Fibroblast of skin of right quadriceps (primary cell): ENCODE measurements at places on chromosomes 4 and X.
A peak's percentile ranks its signal among the peaks of the same experiment; 100 is the strongest.

GRCh38 chr4:95445251-95445650 lies 103.5 kb downstream of the UNC5C start:
- DNase-seq: no peak

DNA sequence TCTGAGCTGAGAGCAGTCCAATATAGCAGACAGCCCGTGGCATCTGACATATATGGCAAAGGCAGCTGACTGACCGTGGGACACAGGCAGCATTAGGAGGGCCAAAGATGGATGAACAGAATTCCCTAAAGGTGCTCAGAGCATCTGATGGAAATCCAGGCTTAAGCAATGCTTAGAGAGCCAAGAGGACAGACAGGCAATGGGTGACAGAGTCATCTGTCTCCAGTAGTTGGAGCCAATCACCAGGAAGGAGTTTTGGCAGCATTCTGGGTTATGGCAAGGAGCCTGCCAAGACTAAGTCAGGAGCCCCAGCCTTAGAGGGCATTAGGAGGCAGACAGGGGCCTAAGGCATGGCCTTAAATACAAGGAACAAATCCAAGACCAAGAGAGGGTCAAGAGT lies 153.3 kb upstream of the USP9X start:
- DNase-seq: no peak

GRCh38 chr4:154164931-154165839 lies 326.4 kb downstream of the DCHS2 start:
- peak; percentile 99 for DNase-seq

DNA sequence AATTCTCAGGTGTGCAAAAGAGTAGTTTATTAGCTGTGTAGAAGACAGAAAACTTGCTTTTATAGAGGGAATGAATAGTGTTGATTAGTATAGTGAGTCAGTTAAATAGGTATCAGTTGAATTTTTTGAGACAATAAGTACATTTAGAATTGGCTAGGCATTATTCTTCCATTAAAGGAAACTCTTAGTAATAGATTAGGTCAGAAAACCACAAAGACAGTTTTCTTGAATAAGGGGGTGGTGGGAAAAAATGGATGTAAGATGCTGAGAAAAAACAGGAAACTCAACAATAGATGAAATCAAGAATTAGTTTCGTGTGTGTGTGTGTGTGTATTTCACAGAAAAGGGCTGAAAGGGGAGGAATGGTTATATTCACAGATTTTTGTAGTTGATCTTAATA lies 16.8 kb downstream of the CD38 start:
- no peak for DNase-seq

- no peak for DNase-seq
Measured at GRCh38 chr4:107658400-107659336, 61.4 kb downstream of the PAPSS1 start.

DNA sequence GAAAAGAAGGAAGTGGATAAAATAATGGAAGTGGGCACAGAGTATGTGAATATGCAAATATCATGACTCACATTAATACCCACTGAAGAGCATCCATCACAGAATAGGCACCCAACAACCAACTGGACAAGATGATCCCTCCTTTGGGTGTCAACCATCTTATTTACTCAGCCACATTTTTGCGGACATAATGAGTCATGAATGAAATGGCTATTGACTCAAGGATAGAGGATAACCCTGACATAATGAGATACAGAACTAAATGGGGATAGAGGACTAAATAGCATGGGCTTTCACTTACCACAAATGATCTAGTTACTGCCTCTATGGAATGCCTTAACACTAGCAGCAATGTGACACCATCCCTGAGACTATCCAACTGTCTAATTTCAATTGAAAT lies 224.7 kb downstream of the ANTXR2 start:
- DNase-seq: no peak

GRCh38 chr4:2462218-2462991 lies 6.5 kb upstream of the RNF4 start:
- peak; percentile 72 for DNase-seq
